ENCODE measurements at places on chromosomes 3 and 15. TPM values are rescaled to one million over a fixed set of nuclear protein-coding genes. Genes with fewer than 3 reads are reported as not detected.

GRCh38 chr15:58748040-58748851 is 1.3 kb downstream of the ADAM10 start:
- no peak for DNase-seq

Gene RPL39L
- 18.8 TPM for total RNA-seq

DNA sequence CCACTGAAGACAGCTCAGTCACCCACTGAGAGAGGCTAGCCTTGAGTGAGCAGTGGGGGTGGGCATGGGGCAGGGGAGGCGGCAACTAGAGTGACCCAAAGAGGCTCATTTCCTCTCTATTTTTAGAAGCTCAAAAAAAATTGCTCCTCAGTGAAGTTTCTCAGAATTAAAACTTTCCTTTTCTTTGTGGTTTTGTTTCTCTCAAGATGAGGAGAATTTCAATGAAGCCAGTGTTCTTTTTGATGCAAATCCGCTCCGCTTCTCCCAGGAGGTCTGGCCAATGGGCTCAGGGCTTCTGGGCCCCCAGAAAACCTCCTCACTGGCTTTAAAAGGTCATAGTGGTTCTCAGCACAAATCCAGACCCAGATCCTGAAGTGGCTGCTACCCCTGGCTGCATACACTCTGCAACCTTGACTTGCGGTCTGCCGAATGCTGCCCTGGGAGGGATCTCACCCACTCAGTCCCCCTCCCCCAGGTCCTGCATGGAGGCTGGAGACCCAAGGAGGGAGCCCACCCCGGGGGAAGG is at the start of gene ACSBG1:
Gene ACSBG1, minus strand, starts transcription at position 51 of the 526 bp plus-strand sequence. CDS start 64 bp downstream, outside the sequence.
- DNase-seq, result no peak

DNA sequence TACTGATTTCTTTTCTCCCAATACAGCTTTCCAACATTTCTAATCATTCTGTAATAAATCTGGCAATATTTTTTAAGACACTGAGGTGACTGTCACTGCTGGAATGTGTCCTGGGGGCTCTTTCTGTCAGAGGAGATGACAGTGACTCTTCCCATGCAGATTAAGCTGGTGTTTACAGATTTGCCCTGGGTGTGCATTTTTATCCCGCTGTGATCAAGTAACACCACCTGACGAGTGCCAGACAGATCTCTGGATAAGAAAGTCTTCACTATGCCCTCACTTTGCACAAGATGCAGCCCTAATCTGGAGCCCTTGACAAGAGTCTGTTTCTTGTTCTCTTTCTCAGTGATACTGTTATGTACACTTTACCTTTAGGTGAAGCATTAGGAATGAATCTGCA is 477.7 kb downstream of the ZIC1 start:
- no peak for DNase-seq

DNA sequence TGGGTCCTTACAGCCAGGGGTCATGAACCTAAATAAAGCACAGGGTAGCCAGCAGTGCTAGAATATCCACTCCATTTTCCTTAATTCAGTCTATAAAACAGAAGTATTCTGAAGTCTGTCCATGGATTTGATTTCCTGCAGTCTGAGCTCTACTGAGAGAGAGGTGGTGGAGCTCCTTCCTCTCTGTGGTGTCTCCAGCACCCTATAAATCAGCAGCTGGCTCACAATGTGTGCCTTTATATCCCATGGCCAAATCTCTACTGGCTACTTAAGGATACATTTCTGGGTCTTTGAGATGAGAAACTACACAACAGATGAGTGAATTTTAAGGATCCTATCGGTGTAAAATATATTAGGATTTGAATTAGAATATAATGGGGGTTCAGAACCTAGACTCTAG is 339.9 kb upstream of the RBMS3 start:
- DNase-seq, result no peak

GRCh38 chr3:196050597-196050996 is 31.3 kb downstream of the TFRC start:
- no peak for DNase-seq

Gene AMT
- total RNA-seq, result 10.0 TPM

DNA sequence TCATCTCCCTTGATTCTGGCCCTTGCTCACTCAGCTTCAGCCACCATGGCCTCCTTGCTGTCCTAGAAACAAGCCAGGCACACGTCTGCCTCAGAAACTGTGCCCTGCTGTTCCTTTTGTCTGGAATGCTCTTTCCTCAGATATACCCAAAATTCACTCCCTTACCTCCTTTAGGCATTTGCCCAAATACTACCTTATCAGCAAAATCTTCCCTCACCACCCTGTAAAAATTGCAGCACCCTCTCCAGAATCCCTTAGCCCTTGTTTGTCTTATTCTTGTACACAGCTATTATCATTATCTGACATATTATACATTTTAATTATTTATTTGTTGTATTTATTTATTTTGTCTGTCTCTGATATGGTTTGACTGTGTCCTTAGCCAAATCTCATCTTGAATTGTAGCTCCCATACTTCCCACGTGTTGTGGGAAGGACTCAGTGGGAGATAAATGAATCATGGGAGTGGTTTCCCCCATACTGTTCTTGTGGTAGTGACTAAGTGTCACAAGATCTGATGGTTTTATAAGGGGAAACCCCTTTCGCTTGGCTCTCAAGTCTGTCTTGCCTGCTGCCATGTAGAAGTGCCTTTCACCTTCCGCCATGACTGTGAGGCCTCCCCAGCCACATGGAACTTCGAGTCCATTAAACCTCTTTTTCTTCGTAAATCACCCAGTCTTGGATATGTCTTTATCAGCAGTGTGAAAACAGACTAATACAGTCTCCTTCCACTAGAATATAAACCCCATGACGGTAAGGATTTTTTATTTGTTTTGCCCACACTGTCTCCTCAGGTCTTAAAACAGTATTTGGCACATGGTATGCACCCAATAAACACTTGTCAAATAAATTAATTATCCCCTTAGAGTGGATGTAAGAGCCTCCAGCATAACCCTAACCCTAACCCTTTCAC is 60.0 kb upstream of the STT3B start:
- DNase-seq, result no peak

- no peak for DNase-seq
Observed at GRCh38 chr3:5096336-5097008, 25.6 kb upstream of the ARL8B start.

Gene GALNT15
- total RNA-seq, result not detected

DNA sequence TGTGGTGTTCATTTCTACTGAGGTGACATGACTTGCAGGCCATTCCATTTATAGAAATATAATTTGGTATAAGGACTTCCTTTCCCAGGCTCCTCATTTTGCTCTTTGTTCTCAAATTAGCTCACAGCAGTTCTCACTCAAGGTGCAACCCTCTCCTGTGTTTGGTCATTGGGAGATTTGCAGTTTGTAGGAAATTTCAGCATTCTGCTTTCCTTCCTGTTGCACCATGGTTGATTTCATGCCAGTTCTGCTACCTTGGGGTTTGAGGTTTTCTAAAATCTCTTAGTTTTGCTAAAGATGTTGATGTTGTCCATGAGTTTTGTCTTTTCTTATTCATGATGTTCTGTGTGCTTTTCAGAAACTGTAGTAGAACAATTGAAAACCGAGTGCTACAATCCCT is 65.7 kb upstream of the PROK2 start:
- no peak for DNase-seq

DNA sequence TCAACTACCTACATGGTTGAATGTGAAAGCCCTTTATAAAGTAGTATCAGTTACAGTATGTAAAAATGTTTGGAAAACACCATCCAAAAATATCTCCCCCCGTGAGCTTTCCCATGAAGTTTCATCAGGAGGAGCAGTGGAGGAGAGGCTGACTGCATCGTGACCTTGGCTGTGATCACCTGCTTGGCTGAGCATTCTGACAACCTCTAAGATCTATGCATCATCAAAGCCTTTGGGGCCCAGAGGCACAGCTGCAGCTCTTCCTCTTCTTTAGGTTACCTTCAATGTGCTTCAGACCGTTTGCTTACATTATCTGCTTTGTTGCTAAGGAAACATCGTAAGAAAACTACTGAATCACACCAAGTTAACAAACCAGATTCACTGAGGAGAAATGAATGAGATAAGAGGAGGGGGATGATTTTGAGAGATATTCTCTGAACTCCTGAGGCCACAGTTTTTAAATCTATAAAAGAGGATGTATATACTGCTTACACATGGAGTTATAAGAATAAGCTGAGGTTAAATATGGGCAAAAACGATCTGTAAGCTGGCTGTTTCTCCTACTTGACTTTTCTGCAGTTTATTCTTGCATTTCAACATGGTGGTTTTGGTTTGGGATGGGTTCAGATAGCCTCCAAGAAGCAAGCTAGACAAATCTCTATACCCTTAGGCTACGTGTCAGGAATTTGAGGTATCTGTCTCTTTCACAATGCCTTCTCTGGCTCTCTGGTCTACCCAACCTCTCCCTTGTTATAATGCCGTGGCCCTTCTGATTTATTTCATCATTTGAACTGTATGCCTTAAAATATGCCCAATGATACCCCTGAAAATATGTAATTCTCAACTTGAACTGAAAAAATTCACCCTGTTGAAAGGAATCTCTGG is 4.0 kb downstream of the GCSAM start:
- DNase-seq, result no peak

Gene COL6A5
- total RNA-seq, result not detected

- no peak for DNase-seq
Observed at GRCh38 chr3:73727117-73727821, 102.5 kb upstream of the PDZRN3 start.

DNA sequence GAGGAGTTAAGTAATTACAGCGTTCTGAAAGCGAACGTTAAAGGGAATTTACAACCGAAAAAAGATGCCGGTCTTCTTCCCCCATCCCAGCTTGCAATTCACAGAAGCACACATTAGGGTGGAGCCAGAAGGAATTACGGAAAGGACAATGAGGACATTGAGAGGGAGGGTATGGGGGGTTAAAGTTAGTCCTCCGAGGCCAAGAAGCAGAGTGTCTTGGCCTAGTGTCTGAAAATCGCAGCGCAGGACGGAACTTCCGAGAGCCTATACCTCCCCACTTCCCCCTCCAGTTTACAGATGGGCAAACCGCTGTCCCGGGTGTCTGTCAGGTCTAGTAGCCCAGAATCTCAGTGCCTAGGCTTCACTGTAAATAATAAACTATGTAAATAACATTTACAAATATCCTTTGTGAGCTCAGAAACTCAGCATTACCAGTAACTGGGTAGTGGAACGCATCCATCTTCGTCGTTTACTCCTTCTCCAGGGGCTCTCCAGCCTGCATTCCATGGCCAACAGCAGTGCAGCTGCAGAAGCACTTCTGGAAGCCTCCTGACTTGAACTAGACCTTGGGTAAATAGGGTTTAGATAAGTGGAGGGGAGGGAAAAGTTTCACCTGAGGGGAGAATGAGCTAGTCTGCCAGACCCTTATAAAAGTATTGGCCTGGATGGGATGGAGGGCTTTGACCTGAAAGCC is 922 bp downstream of the ADPRH start:
- DNase-seq, result no peak

DNA sequence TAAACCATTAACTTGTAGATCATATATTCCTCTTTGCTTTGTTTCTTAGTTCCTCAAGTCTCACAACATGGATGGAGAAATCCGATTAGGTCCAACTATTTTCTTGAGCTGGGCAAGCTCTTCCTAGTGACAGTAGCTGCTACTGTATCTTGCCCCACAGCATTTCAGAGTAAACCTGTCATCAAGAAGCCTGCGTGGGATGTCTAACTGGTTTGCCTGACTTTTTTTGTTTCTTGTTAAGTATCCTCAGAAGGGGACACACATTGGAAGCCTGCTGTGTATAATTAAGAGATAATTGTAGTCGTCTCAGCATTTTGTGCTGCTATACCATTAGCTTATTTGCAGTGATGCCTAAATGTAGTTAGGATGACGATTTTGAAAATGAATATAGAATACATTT is 29.3 kb upstream of the STT3B start:
- DNase-seq, result no peak

Data from activated naive CD8-positive, alpha-beta T cell treated with anti-CD3 and anti-CD28 coated beads, Interleukin-2, amount 10 ng/mL, durations not matched to agents 7 days and 5 days (primary cell).